Urothelium cell line (cell line): ENCODE measurements at places on chromosomes 2 and 18.

- DNase-seq = peak; percentile 8
These were observed 124.8 kb downstream of the NUP35 start for GRCh38 chr2:183248866-183249567.

DNA sequence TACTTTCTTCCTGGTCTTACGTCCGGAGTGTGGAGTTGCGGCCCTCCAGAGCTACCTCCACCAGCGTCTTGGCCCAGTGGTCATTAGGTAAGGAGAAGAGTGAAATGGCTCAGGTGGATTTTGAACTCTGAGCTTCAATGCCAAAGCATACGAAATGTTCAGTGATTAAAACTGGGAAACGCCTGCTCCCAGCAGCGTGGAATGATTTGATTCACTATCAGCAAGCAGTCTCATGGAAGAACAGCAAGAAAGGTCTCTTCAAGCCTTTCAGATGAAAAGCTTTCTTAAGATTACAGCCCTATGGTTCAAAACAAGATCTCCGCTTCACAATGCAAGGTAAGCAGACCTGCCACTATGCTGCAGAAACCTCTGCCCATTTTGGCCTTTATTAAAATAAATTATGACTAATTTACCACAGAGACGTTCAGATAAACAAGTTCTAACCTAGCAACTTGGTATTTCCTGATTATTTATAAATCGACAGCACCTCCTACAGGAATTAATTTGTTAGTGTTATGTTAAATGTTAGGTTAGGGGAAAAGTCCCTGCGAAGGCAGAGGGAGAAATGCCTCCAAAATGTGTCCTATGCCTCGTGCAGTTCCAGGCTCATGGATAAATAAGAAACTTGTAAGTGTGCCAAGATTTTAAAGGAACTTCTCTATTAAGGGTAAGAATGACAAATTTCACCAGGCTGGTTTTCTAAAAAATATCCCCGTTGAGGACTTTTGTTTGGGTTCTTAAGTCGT is 10.1 kb downstream of the SP9 start:
- peak; percentile 32 for DNase-seq

GRCh38 chr2:25161055-25161781 is 7.2 kb downstream of the POMC start:
- no peak for DNase-seq

- peak; percentile 53 for DNase-seq
These were observed 140.3 kb downstream of the TRIB2 start for GRCh38 chr2:12856934-12857601.

GRCh38 chr2:11498543-11499034 is 32.6 kb upstream of the E2F6 start:
- DNase-seq = peak; percentile 25

GRCh38 chr2:168895771-168896170 is 5.3 kb upstream of the G6PC2 start:
- no peak for DNase-seq
